ENCODE measurements at places on chromosomes 12 and 14.
A peak's percentile ranks its signal among the peaks of the same experiment; 100 is the strongest.

DNA sequence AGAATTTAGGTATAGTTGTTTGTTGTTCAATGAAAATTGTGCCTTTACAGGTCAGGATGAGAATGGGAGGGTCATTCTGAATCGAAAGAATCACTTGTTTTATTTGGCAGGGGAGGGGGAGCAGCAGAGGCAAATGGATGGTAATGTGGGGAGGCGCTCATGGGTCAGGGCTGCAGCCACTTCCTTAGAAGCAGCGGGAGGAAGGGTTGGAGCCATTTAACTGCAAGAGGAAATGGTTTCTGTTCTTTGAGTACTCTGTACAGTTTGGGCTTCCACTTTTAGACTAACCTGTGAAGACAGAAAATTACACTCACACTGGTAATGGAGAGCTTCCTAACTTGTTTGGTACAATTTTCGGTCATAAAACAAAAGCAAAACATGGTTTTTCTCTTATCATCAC is 57.2 kb downstream of the PIWIL1 start:
- peak; percentile 54 for DNase-seq

GRCh38 chr14:23558346-23559009 is 2.4 kb downstream of the THTPA start:
- no peak for DNase-seq

DNA sequence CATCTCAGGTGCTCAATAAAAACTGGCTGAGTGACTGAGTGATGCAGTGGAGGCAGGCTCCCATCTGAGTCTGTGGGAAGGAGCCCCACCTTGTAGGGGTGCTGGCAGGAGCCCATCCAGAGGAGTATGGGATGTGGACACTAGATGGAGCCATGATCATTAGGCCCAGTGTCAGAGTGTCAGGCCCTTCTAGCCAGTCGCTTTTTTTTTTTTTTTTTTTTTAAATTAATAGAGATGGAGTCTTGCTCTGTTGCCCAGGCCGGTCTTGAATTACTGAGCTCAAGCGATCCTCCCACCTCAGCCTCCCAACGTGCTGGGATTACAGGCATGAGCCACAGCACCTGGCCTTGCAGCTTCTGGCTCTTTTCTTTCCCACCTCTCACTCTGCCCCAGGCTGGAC is 11.5 kb downstream of the RITA1 start:
- DNase-seq = peak; percentile 92

DNA sequence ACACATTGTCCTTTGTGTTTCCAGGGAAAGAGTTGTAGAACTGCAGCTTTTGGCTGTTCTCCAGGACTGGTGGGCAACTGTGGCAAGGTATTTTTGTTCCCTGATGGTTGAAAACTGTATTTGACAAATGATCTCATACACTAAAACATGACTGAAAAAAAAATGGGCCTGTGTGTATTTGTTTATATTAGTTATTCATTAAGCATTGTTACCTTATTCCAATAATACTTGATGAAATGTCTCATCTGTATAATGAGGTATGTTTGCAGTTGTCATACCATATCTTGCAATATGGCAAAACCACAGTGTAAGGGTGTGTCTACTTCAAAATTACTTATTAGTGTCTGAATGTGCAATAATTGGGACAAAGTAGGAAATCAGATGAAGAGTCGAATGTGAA is 479.4 kb upstream of the NOVA1 start:
- DNase-seq = no peak

- DNase-seq = no peak
Observed at GRCh38 chr14:88823968-88824313, 510 bp upstream of the TTC8 start.

DNA sequence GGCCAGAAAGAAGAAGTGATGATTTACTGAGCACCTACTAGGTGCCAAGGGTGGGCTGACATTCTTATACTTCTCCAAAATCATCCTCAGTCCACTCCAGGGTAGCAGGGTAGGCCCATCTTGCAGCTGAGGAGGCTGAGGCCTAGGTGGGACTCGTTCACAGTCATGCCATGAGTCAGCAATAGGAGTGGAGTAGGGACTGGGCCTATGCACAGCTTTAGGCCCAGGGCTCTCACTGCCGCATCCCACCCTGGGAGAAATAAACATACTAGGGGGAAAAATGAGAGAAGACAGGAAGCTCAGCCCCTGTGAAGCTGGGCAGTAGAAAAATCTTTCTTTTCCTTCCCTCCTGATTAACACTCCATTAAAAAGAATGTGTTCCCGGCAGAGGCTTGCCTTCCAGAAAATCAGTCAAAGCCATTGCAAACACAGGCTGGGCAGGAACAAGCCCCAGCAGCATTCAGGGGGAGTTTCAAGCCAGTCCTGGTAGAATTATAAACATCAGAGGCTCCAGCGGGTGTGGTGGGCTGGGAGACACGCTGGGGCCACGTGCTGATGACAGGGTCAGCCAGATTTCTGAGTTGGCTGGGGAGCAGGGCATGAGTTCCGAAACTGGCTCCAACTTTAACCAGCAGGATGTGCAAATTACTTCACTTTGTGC is 1.8 kb downstream of the HSPB8 start:
- DNase-seq = no peak

All from H7 (cell line).